ENCODE measurements at places on chromosomes 7 and 10. TPM values are rescaled to one million over a fixed set of nuclear protein-coding genes. Genes with fewer than 3 reads are reported as not detected.

Gene OR9A4
- total RNA-seq, result not detected

Gene PALD1
- total RNA-seq, result 6.2 TPM

Gene SRRM3
- total RNA-seq, result 12.6 TPM

Gene MYOZ1
- total RNA-seq, result not detected

Gene FAM13C
- total RNA-seq, result 0.22 TPM

Gene CHN2
- total RNA-seq, result 0.38 TPM

Gene DDC
- total RNA-seq, result 1.2 TPM

Gene AKR1E2
- 6.3 TPM for total RNA-seq

Gene PNLIPRP3
- not detected for total RNA-seq

Gene FHIP2A
- 11.4 TPM for total RNA-seq

Gene CYP51A1
- total RNA-seq, result 40.4 TPM

Gene AS3MT
- 4.1 TPM for total RNA-seq

Gene CRHR2
- 0.06 TPM for total RNA-seq

Gene HSPB1
- 1,408 TPM for total RNA-seq

Gene FOXP2
- not detected for total RNA-seq

Gene GPRIN2
- total RNA-seq, result 27.8 TPM

Gene PSD
- 0.31 TPM for total RNA-seq

Gene INPP5A
- total RNA-seq, result 12.8 TPM

Gene IDI2
- not detected for total RNA-seq

Gene TFR2
- total RNA-seq, result 2.2 TPM

Gene SH2B2
- total RNA-seq, result 3.2 TPM

Gene MALRD1
- not detected for total RNA-seq

Gene OGDH
- total RNA-seq, result 29.9 TPM

Gene MPLKIP
- total RNA-seq, result 35.2 TPM

Gene ANKRD61
- 0.84 TPM for total RNA-seq

Gene NET1
- total RNA-seq, result 45.1 TPM

Gene HOXA3
- total RNA-seq, result 5.6 TPM

Gene MMRN2
- 1.0 TPM for total RNA-seq

Gene LOXL4
- 1.5 TPM for total RNA-seq

Gene PON1
- total RNA-seq, result 1.3 TPM

Gene MBL2
- total RNA-seq, result not detected

Gene ENO4
- 0.47 TPM for total RNA-seq

Gene KDM7A
- 3.4 TPM for total RNA-seq

Gene SPOCK2
- 0.51 TPM for total RNA-seq

Gene ATP6V0E2
- 61.2 TPM for total RNA-seq

Gene ENTPD1
- not detected for total RNA-seq

Gene CHAT
- not detected for total RNA-seq

Gene LIPJ
- total RNA-seq, result not detected

Gene ITPRIP
- total RNA-seq, result 66.1 TPM

Gene ANKRD30A
- total RNA-seq, result 0.86 TPM

Gene OR2A42
- not detected for total RNA-seq

Gene EMX2
- total RNA-seq, result not detected

Gene TMEM229A
- total RNA-seq, result not detected

Gene LFNG
- 19.4 TPM for total RNA-seq

Gene ADRB1
- total RNA-seq, result 1.4 TPM

Gene MICU1
- total RNA-seq, result 64.1 TPM

Gene ITIH5
- 0.20 TPM for total RNA-seq

Gene SLC26A4
- total RNA-seq, result 0.10 TPM

Gene LRRD1
- not detected for total RNA-seq

Gene GTF2I
- 98.5 TPM for total RNA-seq

Gene ADCY1
- 2.5 TPM for total RNA-seq

Gene GARIN1A
- 0.38 TPM for total RNA-seq

Gene MSMB
- total RNA-seq, result 0.42 TPM

Gene GALNT17
- not detected for total RNA-seq

Gene STEAP1
- 16.1 TPM for total RNA-seq

Gene CTAGE4
- total RNA-seq, result not detected

Gene INTS1
- total RNA-seq, result 51.8 TPM

Gene LBX1
- total RNA-seq, result not detected

All from A549 treated with Hydrocortisone at 1 μM for 4 hours (cell line).